CD4-positive, alpha-beta T cell treated with Interleukin-15 for 1 hour (primary cell): ENCODE measurements at places on chromosomes 11 and 22.

- DNase-seq: no peak
These were observed 23.2 kb downstream of the NEAT1 start for GRCh38 chr11:65445604-65446445.

DNA sequence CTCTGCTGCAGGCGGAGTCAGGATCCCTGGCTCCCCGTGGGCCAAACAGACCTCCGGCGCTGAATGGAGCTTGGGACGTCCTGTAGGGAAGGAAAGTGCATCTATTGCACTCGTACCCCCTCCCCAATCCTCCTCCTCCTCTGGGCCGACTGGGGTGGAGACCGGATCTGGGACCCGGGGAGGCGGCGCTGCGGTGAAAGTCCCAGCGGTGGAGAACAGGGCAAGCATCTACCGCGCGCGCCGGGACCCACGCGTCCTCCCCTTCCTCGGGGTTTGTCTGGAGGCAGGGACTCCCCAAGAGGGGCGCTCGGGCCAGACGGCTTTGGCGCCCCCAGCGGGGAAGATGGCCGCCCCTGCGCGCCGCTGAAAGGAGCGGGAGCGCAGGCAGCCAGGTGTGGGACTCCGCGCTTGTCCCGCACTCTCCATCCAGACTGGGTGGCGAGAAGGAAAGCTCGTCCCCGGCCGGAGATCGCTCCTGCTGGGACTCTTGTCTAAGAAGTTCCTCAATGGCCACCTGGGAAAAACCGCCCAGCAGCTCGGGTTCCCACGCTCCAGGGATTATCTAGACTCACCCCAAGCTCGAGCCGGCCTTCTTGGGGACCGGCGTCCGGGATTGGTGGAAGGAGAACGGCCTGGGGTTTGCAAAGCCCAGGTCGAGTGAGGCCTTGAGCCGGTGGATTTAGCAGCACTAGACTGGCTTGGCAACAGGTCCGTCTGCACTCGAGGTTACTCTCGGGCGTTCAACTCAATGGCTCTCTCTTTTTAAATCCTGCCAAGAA is 718 bp downstream of the FADS2 start:
- DNase-seq: no peak

GRCh38 chr11:114081641-114082414 is 22.3 kb downstream of the ZBTB16 start:
- DNase-seq: no peak

- DNase-seq: no peak
These were observed 37.2 kb upstream of the NAV2 start for GRCh38 chr11:19675397-19675796.

DNA sequence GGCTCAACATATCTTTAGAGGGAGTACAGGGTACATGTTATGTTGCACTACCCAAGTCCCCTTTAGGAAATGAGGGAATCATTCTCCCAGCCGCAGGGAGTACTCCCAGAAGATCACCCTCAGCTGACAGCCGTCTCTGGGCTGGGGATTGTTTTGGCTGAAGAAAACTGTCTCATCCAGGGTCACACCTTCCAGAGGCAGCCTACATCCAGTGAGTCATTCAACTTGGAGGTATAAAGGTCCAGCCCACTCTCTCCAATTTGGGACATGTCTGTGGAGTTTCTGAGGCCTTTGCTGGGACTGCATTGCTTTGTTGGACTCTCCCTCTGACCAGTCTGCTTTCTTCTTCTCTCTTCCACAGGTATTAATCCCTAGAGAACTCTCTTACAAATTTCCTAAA is 42.1 kb downstream of the RASSF10 start:
- DNase-seq: no peak

GRCh38 chr11:133081730-133082452 is 450.4 kb downstream of the OPCML start:
- DNase-seq: no peak

GRCh38 chr11:99739464-99740089 is 718.8 kb downstream of the CNTN5 start:
- no peak for DNase-seq

- DNase-seq: no peak
These were observed 7.9 kb downstream of the CCDC134 start for GRCh38 chr22:41808400-41808799.

- DNase-seq: no peak
These were observed 76.4 kb downstream of the LIF start for GRCh38 chr22:30170129-30170528.

DNA sequence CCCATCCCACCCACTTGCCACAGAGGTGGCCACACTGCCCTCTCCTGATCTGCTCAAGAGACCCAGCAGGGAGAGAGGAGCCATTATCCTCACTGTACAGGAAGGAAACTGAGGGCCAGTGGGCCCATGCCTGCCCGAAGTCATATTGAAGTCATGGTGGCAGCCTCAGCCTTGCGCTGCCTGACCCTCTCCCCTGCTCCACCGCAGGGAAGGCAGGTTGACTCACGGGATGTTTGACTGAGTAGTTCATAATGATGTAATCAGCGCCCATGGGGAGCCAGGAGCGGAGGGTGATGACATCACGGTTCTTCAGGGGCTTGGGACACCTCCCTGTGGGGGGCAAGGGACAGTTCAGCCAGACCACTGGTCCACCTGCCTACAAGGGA is 6.1 kb upstream of the ARAP1 start:
- no peak for DNase-seq

- DNase-seq: no peak
These were observed 128.8 kb downstream of the APIP start for GRCh38 chr11:34787348-34787747.

DNA sequence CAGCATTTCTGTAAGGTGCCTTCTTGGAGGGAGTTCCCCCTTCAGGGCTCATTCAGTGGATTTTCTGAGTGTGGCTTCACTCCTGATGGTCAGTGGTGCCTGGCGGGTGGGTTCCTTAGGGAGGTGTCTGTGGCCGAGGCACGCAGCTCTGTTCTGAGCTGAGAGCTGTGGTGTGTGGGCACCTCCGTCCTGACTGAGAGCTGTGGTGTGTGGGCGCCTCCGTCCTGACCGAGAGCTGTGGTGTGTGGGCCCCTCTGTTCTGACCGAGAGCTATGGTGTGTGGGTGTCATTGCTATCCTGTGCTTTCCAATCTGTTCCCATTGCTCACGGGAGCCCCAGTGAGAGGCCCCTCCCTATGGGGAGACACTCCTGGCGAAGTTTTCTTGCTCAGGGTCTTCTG is 39.8 kb downstream of the MUC6 start:
- no peak for DNase-seq

- DNase-seq: no peak
These were observed 47.5 kb upstream of the GRAMD1B start for GRCh38 chr11:123382555-123383074.

DNA sequence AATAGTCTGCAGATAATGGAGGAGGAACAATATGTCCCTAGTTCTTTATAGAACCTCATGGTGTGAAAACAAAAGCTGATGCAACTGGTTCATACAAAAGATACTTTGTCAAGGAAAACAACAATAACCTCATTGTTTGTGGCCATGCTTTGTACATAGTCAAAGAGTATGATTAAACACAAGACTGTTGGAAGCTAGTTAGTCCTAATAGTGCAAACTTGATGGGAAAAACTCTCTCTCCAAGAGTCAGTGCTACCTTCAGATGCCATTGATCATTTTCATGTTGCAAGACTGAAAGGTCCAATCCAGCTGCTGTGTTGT is 20.1 kb upstream of the PLAAT2 start:
- DNase-seq: no peak

DNA sequence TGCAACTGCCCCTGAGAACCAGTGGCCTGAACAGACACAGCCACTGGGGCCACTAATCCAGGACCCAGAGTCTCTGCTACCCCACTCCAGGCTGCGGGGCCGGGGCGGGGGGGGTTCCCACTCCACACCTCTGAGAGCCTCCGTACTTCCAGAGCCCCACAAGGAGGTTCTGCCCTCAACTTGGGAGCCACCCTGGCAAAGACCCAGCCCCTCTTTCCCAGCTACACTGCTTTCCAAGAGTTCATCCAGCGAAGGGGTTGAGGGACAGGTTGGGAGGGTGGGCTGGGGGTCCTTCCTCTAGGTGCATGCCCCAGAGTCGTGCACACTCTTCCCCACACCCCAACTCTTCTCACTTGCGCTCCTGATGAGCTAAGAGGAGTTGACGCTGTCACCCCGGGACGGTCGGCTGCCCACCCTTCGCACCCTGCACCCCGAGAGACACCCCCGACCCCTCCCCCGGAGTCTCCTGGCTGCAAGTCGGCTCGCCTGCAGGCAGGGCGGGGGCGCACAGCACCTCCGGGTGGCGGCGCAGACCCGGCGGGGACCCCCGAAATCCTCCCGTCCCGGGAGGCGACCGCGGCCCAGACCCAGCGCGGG is 531 bp downstream of the RAB3IL1 start:
- DNase-seq: no peak

DNA sequence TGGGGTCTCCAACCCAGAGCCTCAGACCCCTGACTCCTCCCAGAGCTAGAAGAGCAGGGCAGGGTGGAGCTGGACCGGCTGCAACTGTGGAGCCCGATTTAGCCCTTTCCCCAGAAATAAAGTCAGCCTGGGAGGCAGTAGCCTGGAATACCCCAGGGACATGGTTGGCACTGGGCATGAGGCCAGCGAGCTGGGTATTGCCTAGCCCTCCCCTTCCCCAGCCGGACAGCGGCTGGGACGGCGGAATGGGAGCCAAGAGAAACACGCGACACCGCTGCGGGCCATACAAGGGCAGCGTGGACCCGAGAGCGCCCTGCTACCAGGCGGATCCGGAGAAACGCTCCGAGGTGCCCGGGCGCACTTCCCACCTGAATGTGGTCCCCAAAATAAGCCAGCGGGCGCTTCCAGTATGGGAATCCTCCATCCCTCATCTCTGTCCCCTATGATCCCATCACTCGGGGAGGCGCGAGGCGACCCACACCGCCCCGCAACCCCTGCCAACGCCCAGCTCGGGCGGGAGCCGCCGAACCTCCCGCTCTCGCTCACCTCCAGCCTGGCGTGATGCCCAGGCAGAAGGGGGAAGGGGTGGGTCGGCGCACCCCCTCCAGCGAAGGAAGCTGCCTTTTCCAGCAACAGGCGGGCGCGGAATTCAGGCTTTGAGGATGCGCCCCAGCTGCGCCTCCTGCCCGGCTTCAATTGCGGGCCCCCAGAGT is 758 bp downstream of the MCAM start:
- no peak for DNase-seq

DNA sequence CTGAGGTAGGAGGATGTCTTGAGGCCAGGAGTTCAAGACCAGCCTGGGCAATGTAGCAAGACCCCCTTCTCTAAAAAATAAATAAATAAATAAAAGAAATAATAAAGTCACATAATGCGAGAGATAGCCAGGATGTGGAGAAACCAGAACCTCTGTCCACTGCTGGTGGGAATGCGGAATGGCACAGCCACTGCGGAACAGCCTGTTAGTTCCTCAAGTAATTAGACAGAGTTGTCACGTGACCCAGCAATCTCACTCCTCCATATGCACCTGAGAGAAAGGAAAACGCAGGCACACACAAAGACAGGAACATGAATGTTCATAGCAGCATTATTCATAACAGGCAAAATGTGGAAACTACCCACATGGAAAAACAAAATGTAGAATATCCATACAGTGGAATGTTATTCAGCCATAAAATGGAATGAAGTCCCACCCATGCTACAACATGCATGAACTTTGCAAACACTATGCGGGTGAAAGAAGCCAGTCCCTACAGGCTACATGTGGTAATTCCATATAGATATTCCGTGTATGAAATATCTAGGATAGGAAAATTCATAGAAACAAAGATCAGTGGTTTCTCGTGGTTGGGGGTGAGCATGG is 27.4 kb downstream of the LIF start:
- no peak for DNase-seq

DNA sequence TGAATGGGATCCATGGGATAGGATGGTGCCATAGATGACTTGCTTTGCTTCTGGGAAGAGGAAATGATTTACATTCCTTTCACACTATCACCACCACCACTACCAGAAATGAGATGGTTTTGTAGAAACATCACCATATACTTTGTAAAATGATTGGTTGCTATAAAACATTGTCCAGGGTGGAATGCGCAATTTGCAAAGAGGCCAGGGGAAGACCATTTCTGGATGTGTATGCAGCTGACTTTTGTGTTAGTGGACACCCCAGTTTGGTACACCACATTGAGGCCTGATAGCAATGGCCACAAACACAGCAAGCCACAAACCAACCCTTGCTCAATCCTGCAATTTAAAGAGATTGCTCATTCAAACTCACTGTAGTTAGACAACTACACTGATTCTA is 56.7 kb upstream of the RCN1 start:
- DNase-seq: no peak

GRCh38 chr11:14973621-14974514 is 1.7 kb upstream of the CALCA start:
- DNase-seq: peak; percentile 20

DNA sequence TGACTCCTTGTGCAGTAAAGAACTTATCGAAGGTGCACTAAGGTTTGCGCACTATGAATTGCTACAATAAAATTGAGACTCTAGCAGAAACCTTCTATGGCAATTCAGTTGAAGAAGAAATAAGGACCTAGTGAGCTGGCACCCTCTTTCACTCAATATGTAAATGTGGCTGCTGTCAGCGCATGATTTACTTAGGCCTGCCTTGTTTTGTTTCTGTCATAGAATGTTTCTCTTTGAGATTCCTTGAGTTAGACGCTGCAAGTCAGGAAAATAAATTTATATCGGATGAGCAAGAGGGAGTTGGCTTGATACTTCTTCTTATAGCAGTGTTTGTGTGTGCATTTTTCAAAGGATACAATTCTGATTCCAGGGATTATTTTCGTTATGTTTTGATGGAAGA is 322.1 kb downstream of the BLID start:
- DNase-seq: no peak

- DNase-seq: peak; percentile 76
These were observed 25.6 kb upstream of the TH start for GRCh38 chr11:2196970-2197770.

GRCh38 chr11:125224391-125225021 is 60.0 kb downstream of the PKNOX2 start:
- no peak for DNase-seq

GRCh38 chr11:3959015-3959902 is 103.8 kb downstream of the STIM1 start:
- no peak for DNase-seq
